ENCODE measurements at places on chromosomes 4 and X. TPM values are rescaled to one million over a fixed set of nuclear protein-coding genes. Genes with fewer than 3 reads are reported as not detected.

The NSDHL gene
- total RNA-seq, result 38.1 TPM

The PROM1 gene
- 0.07 TPM for total RNA-seq

The NUDT10 gene
- total RNA-seq, result 0.81 TPM

The TMEM271 gene
- not detected for total RNA-seq

The ZFX gene
- 33.0 TPM for total RNA-seq

The S100P gene
- total RNA-seq, result 0.07 TPM

The DRP2 gene
- total RNA-seq, result 0.13 TPM

The PABPC1L2A gene
- total RNA-seq, result not detected

The GLRA2 gene
- total RNA-seq, result not detected

The GPR119 gene
- not detected for total RNA-seq

The CTAG2 gene
- not detected for total RNA-seq

The DCLK2 gene
- total RNA-seq, result 2.0 TPM

The CABS1 gene
- total RNA-seq, result not detected

The SLC6A14 gene
- not detected for total RNA-seq

The RTL9 gene
- total RNA-seq, result not detected

The SATL1 gene
- total RNA-seq, result not detected

The RASL11B gene
- 0.11 TPM for total RNA-seq

The XAGE1B gene
- not detected for total RNA-seq

The MTNR1A gene
- total RNA-seq, result not detected

The ARAP2 gene
- total RNA-seq, result 0.14 TPM

The CXCL3 gene
- total RNA-seq, result 1.2 TPM

The MAGEB10 gene
- total RNA-seq, result not detected

Measured in pulmonary artery endothelial cell (primary cell).